ENCODE measurements at places on chromosomes 3 and 15.

- DNase-seq: no peak
Observed at GRCh38 chr3:20417388-20418108, 231.5 kb upstream of the SGO1 start.

GRCh38 chr3:109278141-109278540 is 38.2 kb downstream of the DPPA2 start:
- DNase-seq: no peak

- DNase-seq: no peak
Observed at GRCh38 chr15:53535886-53536285, 223.6 kb downstream of the WDR72 start.

- DNase-seq: peak; percentile 90
Observed at GRCh38 chr15:67839929-67840748, at the start of gene RNU6-1. Gene RNU6-1, minus strand, starts transcription at chr15:67840045.

DNA sequence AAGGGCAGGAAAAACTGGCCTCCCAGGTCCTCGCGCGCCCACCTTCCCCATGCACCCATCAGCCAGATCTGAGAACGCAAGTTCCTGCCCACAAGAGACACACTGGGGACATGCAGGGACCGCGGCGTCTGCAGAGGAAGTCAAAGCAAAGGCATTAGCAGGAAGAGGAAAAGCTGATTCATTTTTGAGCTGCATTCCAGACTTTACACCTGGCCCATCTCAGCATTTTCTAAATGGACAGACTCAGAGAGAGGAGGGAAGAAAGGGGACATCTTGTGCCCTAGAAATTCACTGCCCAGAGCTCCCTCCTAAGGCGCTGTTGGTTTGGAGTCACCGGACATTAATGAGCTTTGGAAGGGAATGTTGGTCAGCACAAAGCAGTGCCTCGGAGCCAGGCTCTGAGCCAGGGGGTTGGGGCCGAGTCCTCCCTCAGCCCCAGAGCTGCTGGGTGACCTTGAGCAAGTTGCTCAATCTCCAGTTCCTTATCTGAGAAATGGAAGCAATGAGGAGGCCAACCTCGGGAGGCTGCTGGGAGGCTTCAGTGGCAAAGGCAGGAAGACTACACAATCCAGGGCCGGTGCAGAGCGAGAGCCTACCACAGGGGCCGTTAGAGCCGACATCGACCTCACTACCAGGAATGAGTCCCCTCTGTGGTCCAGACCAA is 150.5 kb upstream of the IQSEC1 start:
- DNase-seq: no peak

DNA sequence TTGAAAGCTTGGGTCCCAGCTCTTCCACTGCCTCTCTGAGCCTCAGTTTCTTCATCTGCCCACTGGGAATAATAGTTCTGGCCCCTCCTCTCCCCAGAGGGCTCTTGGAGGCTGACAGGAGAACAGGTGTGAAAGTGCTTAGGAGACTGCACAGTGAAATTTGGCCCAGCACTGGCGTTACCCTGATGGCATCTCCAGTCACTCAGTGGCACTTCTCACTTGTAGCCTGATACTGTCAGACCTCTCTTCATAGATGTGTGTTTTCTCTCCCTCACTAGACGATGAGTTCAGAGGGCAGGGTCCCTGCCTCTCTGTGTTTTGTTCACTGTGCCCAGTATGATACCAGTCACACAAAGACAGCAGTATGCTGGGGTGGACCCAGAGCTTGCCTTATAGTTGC is 22.2 kb upstream of the IGDCC3 start:
- no peak for DNase-seq

- no peak for DNase-seq
Observed at GRCh38 chr15:31513178-31513577, 186.5 kb downstream of the KLF13 start.

DNA sequence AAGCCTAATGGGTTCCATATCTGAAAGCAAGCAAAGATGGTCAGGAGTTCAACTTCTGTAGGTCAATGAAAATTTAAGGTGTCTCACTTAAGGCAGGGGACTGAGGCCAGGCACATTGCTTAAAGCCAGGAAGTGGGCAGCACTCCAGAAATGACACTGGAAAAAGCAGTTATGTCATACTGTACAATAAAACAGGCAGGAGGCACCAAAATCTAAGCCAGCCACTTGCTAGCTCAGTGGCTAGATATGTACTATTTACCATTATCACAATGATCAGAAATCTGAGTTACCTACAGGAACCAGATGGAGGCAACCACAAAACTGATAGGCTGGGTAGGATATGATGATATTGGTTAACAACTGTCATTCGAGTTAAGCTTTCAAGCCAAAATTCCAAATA is 57.3 kb downstream of the FRMD5 start:
- no peak for DNase-seq

- DNase-seq: no peak
Observed at GRCh38 chr15:77454951-77455350, 34.3 kb downstream of the HMG20A start.

GRCh38 chr3:183385698-183386613 is 42.5 kb downstream of the MCF2L2 start:
- DNase-seq: no peak

DNA sequence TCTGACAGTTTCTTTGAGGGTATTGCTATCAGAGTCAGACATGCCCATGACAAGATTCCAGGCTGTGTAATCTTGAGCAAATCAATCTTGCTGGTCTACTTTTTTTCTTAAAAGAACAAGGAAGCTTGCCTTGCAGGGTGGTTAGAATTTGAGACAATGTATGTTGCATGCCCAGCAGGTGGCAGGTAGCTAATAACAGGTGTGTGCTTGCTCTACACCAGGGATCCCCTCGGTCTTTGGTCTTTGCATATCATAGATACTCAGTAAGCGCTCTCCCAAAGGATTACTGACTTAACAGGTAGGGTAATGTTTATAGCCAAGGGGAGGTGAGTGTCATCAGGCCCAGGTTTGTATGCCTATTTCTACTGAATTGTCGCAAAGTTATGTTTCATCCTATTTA is 37.3 kb downstream of the CACNA1D start:
- no peak for DNase-seq

GRCh38 chr15:98746375-98747155 is 98.2 kb downstream of the IGF1R start:
- no peak for DNase-seq

DNA sequence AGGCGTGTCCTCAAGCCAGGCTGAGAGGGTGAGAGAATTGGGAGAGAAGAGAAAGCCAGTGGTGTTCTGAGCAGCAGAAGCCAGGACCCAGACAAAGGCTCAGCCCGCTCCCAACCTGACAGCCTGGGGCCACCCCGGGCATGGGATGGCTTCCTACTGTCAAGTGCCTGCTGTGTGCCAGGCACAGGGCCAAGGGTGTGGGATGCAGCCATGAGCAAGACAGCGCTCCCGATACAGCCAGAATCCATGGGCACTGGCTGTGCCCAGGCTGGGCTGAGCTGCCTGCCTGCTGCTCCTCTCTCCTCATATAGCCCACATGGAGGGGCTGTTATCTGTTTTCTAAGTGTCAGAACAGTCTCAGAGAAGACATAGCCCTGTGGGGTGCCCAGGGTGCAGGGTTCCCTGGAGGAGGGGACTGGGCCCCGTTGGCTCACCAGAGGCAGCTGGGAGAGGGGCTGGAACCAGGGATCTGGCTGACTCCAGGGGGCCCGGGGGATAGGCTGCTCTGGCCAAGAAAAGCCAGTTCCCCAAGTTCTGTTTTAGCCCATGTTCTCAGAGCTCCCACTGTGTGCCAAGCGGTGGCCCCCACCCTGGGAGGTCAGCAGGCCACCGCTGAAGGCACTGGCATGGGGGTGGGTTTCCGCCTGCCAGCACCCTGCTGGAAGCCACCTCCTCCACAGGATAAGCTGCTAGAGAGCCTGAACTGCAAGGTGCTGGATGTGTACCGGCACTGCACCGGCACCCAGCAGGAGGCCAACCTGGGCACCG is 39.0 kb downstream of the CFAP100 start:
- DNase-seq: no peak

GRCh38 chr3:58241306-58242044 is 3.9 kb downstream of the ABHD6 start:
- DNase-seq: no peak

DNA sequence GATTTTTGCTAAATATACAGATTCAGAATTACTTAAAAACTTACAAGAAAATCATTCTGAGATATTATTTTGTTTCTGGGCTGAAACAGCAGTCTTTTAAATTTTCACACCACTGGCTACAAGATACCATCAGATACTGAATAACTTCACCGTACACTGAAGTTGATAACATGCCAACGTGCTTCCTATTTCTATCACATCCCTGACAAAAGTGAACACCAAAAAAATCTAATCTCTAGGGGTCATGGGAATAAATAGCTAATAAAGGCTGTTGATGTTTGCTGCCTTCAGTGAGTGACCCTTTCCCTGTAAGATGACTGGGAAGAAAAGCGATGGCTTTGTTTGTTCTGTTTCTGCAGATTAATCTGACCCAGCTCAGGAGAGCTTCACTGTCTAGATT is 120.5 kb downstream of the DUT start:
- no peak for DNase-seq

GRCh38 chr15:57570994-57571393 is 20.7 kb upstream of the MYZAP start:
- DNase-seq: no peak

GRCh38 chr3:56837196-56837955 is 35.6 kb upstream of the ARHGEF3 start:
- no peak for DNase-seq

DNA sequence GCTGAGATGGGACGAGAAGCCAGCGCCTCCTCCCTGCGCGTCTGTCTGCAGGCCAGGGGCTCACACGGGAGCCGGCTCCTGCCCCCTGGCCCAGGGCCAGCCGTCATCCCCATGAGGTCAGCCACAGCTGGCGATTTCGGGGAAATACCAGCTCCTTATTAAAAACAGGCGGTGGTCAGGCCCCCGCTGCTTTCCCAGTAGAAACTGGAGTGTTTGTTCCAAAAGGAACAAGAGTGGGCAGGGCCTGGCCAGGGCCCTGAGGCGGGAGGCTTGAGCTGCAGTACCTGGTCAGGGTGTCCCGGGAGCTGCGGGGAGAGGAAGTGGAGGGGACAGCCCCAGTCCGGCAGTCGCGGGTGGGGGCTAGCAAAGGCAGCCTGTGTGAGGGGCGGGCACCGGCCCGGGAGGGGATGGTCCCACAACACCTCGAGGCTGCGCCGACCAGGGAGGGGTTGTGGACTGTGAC is 17.8 kb downstream of the MYL3 start:
- DNase-seq: no peak

- no peak for DNase-seq
Observed at GRCh38 chr15:51202783-51203182, 108.1 kb upstream of the TNFAIP8L3 start.

DNA sequence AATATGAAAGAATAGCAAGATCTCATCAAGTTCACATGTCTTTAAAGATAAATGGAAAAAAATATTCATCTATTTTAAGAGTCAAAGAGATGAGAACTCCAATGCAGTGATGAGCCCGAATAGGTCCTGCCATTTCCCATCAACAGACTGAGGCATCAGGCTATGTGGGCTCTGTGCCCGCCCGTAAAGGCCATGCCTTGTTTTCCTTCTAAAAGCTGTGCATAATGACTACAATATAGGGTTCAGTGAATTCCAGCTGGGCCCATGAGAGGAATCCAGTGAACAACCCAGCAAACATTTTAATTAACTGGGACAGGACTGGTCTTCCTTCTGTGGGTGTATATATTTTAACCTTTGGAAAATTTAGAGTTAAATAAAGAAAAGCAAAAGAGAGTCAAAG is 44.6 kb downstream of the RASGRP1 start:
- no peak for DNase-seq

GRCh38 chr3:195591852-195592251 is 8.1 kb upstream of the APOD start:
- no peak for DNase-seq

DNA sequence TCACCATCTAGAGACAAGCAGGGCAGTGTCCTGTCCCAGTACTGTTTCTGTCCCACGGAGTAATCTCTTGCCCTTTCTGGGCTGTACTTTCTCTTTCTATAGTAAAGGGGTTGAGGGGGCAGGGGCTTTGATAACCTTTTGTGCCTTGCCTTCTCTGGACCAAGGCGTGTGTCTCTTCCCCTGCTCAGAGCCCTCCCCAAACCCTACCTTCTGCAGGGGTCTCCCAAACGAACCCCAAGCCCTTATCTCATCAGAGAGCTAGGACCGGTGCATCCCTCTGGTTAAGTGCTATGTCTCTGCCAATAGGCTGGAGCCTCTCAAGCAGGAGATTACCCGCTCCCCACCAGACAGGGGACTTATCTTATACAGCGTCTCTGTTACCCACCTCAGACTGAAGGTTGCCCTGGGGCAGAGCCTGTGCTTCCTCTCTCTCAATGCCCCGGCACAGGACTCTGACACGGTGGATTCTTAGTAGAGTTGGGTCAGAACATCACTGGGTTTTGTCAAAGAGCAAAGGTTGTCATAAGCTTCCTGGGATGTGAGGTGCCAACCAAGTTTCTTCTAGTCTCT is 2.9 kb downstream of the PLEKHO2 start:
- DNase-seq: no peak

- DNase-seq: no peak
Observed at GRCh38 chr15:74155766-74156417, 17.6 kb upstream of the ISLR start.

GRCh38 chr15:57436961-57437360 is 60.7 kb downstream of the CGNL1 start:
- DNase-seq: no peak

- DNase-seq: no peak
Observed at GRCh38 chr15:45702041-45702440, 67.2 kb downstream of the SQOR start.

- no peak for DNase-seq
Observed at GRCh38 chr3:63685340-63685739, 32.9 kb downstream of the SNTN start.

DNA sequence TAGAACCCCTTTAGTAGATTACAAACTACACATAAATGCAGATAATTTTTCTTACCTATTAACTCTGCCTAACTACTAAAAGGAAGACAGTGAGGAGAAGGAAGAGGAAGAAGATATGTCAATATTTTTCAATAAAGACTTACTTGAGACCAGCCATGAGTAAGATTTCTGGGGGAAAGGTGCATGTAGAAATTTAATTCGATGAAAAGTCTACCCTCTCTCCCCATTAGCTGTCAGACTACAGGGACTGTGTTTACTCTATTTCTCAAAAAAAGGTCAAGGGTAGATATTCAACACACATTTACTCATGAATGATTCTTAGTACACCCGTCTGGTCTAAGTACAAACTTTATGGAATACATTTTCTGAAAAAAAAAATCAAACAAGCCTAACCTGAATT is 6.8 kb downstream of the TSPAN3 start:
- DNase-seq: no peak

- no peak for DNase-seq
Observed at GRCh38 chr15:93073465-93073952, 15.5 kb downstream of the RGMA start.
